ENCODE measurements at places on chromosomes 2 and 18.

DNA sequence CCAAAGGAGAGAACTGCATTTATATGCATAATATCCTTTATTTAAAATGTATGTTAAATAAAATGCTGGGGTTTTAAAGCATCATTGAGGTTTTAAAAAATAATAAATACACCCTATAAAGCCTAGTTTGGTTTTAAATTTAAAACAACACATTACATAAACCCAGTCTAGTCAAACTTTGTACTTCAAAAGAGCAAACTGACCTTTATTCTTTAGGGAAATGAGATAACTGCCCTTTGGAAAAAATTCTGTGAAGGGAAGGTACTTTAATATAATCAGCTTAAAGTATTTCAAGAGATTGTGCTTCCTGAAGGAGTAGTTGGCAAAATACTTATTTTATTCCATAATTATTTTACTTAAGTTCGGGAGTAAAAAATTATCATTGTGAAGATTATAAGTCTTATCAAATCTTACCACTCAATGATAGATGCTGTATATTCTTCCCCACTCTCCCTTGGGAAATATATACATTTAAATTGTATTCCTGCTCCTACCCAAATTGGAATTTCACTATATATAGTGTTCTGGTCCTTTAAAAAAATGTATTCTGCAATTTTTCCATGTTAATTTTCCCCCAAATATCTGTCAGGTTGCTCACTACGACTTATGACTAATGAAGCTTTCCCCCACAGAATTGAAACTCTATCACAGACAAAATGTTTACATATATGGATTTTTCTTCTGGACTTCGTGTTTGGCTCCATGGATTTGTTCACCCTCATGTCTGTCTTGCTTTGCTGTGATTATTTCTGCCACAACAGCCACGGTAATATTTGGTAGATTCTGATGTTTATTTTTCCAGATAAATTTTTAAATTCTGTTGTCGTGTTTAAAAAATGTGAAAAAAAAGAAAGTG is 42.1 kb downstream of the ZC3H6 start:
- no peak for DNase-seq

DNA sequence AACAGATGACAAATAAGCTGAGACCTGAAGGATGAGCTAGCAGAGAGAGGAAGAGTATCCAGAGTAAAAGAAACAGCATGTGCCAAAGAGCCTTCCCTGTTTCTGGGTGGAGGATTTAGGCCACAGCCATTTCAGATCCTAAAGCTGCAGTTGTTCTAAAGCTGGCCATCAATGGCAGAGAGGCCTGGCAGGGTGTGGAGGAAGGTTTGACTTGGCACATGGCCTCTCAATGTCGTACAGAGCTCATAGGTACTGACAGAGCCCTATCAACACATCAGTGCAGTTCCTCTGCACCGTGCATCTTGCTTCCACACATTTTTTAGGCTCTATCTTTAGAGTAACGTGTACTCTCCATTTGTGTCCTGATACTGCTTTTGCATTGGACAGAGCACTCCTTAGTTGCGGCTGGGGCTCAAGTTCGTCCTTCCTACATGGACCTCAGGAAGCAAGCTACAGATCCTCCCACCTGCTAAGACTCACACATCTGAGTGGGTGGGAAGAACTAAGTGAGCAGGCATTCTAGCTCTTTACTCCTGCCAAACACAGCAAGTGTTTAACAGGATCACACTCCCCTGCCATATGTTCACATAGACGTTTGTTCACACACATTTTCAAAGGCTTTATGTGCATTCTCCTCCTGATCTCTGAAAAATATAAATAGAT is 3.0 kb upstream of the CHMP3 start:
- no peak for DNase-seq

DNA sequence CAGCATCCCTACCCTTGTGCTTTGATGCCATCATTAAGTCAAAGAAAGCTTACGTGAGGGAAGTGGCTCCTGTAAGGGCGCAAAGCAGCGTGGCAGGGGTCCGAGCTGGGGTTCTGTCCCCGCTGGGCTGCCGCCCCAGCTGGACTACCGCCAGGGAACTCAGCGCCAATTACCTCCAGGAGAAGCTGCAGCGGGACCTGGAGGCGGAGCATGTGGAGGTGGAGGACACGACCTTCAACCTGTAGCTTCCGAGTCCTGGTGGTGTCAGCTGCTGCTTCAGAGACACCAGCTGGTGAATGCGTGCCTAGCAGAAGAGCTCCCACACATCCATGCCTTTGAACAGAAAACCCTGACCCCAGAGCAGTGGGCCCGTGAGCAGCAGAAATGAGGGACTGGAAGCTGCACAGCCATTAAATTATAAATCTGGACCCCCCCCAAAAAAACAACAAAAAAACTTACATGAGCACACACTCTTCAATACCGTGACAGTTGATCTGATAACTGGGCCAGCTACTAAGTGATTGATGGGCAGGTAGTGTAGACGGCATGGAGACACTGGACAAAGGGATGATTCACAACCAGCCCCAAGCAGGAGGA is 20.1 kb upstream of the YES1 start:
- DNase-seq = no peak

GRCh38 chr2:156864753-156865152 is 392.8 kb upstream of the GALNT5 start:
- DNase-seq = no peak

- DNase-seq = no peak
These were observed 121.1 kb downstream of the SETBP1 start for GRCh38 chr18:44801781-44802180.

All from cortex of kidney (tissue), 1 donor.